ENCODE measurements at places on chromosomes 12 and 14. TPM values are rescaled to one million over a fixed set of nuclear protein-coding genes. Genes with fewer than 3 reads are reported as not detected.
A peak's percentile ranks its signal among the peaks of the same experiment; 100 is the strongest.

DNA sequence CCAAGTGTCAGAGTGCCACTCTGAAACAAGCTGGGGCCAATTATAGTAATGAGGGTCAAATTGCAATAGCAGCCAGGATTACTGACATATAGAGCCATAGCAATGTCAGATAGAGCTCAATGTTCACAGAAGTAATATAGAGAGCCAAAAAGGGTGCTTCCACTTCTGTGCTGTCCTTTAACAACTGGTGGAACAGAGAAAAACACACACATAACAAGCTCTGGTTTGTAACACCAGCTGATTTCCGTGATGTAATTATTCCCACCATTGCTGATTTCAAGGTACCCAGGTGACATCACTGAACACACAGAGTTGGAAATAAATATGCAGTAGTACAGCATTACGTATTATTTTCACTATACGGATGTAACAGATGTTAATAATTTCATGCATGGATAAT is 3.0 kb upstream of the CLEC2B start:
- no peak for DNase-seq

DNA sequence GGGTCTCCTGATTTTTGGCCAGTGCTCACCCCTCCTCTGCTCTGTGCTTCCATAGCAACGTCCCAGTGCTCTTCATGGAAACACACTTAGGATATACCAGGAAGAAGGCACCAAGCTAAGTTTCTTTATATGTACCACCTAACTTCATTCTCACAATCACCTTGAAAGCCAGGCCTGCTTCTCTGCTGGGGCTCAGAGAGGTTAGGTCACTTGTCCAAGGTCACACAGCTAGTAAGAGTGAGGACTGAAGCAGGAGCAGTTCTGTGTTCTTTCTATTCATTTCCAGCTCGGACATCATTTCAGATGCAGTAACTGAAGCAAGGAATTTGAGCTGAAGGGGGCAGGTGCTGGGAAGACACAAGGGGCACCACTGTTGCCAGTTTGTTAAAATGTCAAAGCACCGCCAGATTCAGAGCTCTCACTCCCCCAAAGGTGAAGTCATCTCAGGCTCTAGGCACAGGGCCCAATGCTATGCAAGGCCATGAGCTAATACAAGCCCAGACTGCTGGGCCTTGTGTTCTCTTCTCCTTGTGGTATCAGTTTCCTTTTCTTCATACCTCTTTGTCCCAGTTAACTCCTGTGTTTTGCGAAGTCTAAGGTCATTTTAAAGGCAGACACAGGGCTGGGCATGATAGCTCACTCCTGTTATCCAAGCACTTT is 19.7 kb upstream of the YY1 start:
- no peak for DNase-seq

GRCh38 chr12:11798006-11798708 is 148.7 kb downstream of the ETV6 start:
- DNase-seq, result no peak

DNA sequence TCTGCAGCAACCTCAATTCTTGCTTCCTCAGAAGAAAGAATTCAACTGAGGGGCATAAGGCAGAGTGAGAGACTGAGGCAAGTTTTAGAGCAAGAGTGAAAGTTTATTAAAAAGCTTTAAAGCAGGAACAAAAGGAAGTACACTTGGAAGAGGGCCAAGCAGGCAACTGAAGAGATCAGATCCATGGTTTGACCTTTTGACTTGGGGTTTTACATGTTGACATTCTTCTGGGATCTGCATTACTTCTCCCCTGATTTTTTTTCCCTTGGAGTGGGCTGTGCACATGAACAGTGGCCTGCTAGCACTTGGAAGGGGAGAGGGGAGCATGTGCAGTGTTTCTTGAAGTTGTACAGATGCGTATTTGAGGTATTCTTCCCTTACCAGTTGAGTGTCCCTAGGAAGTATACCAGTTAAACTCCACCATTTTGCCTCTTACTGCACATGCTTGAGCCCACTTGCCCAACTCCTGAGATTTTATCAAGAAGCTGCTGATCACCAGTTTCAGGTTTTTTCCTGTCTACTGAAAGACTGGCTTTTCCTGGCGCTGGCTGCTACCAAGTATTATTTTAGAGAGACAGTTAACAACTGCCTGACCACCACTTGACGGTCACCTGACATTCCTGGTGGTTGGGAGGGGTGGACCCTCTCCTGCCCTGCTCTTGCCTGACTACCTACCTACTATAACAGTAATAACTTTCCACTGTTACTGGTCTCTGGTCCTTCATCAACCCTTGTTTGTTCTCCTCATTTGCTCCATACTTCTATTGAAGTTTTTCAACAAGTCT is 26.0 kb upstream of the TMTC2 start:
- no peak for DNase-seq

- no peak for DNase-seq
These were observed 28.0 kb upstream of the C14orf132 start for GRCh38 chr14:96011131-96011530.

GRCh38 chr14:100944052-100944451 is 40.5 kb upstream of the RTL1 start:
- no peak for DNase-seq

- DNase-seq, result no peak
These were observed 11.7 kb upstream of the CREBL2 start for GRCh38 chr12:12599750-12600643.

DNA sequence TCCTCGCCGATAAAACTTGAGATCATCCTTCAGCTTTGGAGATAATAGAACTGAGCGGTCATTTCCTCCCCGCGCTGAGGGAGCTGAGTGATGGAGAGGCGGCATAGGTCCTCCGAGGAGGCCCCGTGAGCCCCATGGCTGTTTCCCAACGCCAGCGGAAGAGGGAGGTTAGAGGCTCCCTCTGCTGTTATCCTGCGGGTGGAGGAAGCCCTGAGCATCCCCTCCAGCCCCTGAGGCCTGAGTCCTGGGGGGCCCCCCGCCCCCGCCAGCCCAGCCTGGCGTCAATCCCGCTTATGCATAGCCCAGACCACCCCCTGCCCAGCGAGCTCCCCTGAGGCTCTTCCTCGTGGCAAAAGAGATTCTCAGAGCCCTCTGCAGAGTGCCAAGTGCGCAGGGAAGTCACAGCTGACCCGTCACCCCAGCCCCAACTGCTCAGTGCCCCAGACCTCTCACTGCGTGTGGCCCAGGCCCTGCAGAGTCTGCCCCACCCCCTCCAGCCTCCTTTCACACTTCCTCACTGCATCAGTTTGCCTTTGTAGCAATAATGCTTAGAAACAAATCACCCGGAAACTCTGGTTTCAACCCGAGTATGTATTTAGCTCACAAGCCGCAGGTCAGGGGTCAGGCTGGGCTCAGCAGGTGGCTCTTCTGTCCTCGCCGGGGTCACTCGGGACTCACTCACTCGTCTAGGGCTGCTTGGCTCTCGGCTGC is 44.7 kb upstream of the GALNT9 start:
- DNase-seq, result no peak

GRCh38 chr12:123075646-123076171 is 75.2 kb downstream of the PITPNM2 start:
- DNase-seq, result peak; percentile 81

- no peak for DNase-seq
These were observed 79.4 kb upstream of the CDKN3 start for GRCh38 chr14:54317391-54317790.

- DNase-seq, result no peak
These were observed 1110.6 kb downstream of the SLC6A15 start for GRCh38 chr12:83801972-83802371.

Gene KIF5A
- total RNA-seq, result 1.2 TPM

Gene OR6C74
- not detected for total RNA-seq

Gene NUBPL
- total RNA-seq, result 8.3 TPM

All from naive thymus-derived CD4-positive, alpha-beta T cell (primary cell).